ENCODE measurements at places on chromosomes 1 and 21. TPM values are rescaled to one million over a fixed set of nuclear protein-coding genes. Genes with fewer than 3 reads are reported as not detected.

DNA sequence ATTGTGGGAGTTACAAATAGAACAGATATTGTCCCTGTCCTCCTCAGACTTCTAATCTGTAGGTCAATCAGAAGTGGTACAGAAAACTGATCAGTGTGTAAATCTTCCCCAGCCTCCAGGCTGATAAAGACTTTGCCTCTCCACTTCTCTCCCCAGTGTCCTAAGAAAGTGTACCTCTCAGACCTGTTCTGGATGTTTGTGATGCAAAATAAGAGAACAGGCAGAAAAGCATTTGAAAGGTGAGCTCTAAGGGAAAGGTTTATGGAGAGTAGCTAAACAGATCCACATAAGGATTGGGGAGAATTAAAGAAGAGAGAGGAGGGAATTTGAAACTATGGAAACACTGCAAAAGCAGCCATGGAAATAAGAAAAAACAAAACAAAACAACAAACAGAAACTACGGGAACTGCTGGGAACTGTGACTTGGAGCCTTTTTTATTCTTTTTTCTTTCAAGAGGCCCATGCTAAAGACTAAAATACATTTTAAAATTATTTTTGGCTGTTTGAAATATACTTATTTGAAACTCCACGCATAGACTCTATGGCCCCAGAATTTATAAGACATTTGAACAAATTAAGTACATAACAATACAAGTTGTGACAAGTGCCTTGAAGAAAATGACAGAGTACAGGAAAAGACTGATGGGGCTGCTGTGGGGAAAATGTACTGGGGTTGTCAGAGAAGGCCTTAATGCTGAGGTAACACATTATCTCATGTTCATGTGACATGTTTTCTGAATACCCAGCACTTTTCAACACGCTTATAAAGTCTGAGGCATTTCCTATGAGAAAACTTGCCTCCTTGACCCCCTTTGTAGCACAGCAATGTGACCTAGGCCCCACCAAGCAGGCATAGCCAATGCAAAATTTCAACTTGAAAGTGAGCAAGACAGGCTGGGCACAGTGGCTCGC, 51.2 kb downstream of the TRAF5 start:
- DNase-seq: no peak

DNA sequence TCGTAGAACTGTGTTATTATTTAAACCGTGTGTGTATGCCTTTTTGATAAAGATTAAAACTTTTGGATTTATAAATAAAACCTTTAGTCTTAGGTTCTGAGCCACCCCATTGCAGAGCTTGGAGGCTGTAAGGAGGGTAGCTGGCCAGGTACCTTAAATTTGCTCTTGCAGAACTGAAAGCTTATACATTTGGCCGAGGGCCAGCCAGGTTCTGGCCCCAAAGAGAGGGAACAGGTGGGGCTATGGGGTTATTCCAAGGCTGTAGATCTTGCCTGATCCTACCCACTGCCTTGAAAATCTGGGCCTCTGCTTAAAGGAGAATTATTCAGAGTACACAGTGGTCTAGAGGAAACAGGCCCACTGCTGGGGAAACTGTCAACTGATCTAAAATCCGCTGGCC, 59.6 kb downstream of the CAMK2N1 start:
- no peak for DNase-seq

DNA sequence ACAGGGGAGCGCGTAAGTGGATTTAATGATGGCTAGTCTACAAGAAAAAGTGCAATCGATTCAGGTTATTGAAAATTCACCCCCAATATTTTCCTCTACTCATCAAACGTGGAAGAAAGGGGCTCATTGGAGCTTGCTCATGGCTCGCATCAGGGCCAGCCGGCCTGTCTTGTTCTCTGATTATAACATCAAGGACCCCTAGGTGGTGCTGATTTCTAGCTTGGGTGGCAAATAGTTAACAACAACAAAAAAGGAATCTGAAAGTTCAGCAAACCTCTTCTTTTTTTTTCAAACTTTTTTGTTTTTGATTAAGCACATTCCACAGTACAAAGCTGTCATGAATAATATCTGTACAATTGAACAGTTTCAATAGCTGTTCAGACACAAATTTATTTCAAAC, 35.8 kb upstream of the SOD1 start:
- DNase-seq: no peak

DNA sequence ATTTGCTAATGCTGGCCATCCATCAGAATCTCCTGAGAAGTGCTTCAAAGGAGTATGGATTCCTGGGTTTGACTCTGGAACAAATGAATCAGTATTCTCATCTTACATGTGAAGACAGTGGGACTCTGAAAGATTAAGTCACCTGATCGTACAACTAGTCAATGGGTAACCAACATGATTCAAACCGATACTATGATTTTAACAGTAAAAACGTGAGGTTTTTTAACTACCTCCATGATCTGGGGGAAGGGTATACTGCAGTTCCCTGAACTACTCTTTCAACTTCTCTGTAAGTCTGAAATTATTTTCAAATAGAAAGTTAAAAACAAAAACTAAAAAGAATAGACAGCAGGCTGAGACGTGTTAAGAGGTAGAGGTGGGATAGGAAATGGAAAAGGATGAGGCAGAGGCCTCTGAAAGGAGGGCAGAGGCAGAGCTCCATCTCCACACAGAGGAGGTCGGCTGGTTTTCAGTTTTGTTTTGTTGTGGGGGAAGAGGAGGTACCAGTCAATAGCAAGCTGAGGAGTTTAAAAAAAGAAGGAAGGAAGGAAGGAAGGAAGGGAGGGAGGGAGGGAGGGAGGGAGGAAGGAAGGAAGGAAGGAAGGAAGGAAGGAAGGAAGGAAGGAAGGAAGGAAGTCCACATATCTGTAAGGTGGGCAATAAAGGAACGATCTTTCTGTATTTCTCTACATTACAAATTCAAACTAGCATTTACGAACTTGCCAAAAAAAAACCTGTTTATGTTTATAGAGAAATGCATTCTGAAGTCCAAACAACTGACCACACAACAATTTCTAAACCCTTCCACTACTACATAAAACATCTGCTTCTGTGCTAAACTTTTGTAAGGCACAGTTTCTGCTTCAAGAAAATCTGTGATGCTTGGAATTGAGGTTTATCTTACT, 213.1 kb downstream of the RERE start:
- no peak for DNase-seq

DNA sequence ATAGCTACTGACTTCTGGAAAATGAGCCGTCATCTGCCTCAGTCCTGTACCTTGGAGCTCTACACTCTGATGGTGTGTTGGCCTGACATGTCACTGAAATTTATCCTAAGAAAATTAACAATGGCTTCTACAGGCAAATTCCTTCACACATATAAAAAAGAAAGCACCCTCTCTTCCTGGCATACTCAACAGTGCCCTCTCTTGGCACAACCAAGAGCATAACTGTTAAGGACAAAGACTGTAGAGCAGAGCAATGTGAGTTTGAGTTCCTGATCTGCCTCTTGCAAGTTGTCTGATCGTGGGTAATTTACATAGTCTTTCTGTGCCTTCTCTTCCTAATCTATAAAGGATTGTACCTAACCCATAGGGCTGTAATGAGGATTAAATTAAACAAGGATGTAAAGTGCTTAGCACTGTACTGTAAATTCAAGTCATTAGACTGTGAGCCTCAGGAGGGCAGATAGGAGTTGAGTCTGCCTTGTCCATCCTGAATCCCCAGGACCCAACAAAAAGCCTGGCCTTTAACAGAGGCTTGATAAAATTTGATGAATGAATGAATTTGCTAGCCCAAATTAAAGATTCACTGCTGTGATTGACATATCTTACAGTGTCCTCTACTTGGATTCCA, 83.5 kb downstream of the SYF2 start:
- DNase-seq: no peak

DNA sequence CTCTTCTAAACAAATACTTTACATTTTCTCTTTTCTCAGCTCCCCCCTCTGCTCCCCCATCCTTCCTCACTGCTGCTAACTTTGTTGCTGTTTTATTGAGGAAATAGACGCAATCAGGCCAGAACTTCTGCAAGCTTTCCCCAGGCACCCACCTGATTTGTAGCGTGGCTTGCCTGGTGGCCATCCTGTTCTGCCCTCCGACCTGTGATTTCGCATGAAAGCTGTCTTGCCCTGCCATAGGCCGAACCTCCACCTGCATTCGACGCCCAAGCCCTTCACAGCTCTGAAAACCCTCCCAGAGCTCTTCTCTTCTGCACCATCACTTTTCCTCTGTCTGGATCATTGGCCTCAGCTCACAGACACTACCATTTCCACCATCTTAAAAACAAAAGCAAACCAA, 100.6 kb downstream of the PLPP3 start:
- no peak for DNase-seq

- DNase-seq: peak; percentile 82
Measured at GRCh38 chr1:241592273-241592958, 47.8 kb downstream of the CHML start.

GRCh38 chr21:44000360-44000759, 11.7 kb upstream of the TRAPPC10 start:
- DNase-seq: no peak

UMODL1 gene
- total RNA-seq: not detected

IL12RB2 gene
- total RNA-seq: not detected

NTMT2 gene
- not detected for total RNA-seq
